ENCODE measurements at places on chromosomes 5 and 9.

GRCh38 chr9:104794070-104794469 is 30.1 kb downstream of the NIPSNAP3B start:
- no peak for DNase-seq

DNA sequence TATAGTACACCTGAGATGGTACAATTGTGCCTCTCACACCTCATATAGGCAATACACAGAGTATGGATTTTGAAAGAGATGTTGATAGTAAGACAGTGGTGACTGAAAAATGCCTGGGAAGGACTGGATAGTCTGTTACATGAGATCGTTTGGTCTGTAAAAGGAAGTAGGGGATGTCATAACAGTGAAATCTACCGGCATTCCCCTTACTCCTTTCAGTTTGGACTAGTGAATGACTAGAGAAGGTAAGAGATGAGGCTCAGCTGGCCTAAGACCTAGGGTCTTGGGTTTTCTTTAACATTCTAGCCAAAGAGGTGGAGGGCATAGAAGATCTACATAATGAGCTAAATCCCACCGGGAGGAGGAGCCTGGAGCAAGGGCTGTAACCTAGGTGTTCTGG is 8.1 kb downstream of the TAL2 start:
- DNase-seq = no peak

DNA sequence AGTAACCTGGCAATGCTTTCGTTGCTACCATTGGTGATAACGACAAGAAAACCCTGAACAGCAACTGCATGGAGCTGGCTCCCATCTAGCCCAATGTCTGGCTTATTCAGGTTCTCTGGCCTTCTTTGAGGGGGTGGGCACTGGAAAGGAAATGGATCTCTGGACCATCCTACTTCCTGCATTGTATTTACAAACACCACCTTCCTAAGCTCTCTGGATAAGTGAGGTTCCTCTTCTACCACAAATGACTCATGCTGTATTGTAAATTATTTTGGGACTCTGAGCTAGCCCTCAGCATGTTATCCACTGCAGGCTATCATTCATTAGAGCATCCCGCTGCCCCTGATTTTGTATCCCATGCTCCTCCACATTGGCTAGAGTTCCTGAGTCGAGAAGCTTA is 136.9 kb upstream of the KLF9 start:
- DNase-seq = no peak

GRCh38 chr9:13179257-13179656 is 100.2 kb downstream of the MPDZ start:
- DNase-seq = no peak

DNA sequence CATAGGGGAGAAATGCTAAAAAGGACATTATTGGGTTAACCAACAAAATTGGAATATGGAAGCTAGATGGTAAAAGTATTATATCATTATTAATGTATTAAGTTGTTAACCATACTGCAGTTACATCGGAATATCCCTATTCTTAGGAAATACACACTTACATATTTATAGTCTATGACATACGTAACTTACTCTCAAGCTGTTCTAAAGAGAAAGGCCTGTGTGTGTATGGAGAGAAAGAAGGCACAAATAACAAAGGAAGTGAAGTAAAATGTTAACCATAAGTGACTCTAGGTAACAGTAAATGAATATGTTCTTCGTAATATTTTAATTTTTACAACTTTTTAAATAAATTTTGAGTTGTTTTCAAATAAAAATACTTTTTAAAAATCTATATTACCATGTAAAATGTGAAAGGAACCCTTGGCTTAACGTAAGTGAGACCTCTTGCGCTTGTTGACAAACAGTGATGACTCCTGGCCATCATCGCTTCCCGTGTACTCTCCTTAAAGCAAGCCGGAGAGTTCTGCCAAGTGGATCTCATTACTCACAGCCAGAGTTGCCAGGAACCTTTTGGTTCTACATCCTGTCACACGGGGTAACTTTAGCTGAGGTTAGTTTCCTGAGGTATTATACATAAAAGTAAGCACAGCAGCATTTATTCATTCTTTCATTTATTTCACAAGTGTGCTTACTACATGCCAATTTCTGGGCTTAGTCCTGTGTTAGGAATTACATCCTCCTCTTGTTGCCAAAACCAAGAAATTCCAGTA is 165.4 kb downstream of the EPB41L4A start:
- no peak for DNase-seq

GRCh38 chr5:105773241-105773640 is 1897.5 kb downstream of the EFNA5 start:
- DNase-seq = no peak

DNA sequence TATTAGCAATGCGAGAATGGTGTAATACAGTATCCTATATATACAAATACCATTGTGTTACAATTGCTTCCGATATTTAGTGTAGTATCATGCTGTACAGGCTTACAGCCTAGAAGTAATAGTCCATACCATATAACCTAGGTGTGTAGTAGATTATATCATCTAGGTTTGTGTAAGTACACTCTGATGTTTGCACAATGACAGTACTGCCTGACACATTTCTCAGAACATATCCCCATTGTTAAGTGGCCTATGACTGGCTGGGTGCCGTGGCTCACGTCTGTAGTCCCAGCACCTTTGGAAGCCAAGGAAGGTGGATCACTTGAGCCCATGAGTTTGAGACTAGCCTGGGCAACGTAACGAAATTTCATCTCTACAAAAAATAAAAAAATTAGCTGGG is 124.6 kb downstream of the PAM start:
- DNase-seq = no peak

DNA sequence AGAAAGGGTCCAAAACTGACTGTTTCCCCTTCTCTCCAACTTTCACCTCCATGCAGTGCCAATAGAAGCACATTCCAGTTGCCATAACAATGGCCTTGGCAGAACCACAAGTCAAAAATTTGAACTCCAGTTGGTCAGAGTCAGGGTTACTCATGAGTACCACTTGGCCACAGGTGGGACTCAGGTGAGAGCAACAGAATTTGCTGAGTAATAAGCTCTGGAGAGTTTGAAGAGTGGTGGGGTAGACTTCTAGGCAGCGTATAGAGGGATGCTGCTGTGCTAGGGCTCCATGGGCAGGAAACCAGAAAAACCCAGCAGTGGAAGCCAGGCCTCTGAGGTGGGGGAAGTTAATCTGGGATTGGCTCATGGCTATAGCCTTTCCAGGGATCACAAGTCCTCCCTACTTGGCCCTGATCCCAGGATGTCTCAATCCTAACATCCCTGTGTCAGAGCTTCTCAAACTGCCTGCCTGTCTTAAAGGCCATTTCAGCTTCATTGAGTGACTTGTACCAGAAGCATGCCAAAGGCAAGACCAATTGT is 30.2 kb downstream of the SNX18 start:
- DNase-seq = no peak

GRCh38 chr5:168898247-168898911 is 319.2 kb upstream of the PANK3 start:
- DNase-seq = peak; percentile 0

DNA sequence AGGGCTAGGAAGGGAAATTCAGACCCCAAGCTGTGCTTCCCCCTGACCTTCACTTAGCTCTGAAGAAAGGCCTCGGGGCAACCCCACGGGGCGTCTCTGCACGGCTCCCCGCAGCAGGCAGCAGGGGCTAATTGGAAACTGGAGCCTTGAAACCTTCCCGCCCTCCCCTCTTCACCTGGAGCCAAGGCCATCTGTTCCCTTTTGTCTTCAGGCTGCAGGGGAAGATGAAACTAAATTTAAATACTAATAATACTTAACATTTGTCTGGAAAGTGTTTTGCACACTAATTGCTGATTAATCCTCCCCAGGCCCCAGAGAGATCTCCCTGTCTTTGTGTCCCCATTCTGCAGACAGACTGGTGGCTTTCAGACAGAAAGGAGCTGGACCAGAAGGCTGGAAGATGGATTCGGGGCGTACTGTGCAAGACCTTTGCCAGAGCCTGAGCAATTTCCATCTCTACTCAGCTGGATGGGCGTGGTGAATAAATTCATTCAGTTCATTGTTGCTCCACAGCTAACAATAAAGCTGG is 34.1 kb upstream of the CPLX2 start:
- peak; percentile 89 for DNase-seq

DNA sequence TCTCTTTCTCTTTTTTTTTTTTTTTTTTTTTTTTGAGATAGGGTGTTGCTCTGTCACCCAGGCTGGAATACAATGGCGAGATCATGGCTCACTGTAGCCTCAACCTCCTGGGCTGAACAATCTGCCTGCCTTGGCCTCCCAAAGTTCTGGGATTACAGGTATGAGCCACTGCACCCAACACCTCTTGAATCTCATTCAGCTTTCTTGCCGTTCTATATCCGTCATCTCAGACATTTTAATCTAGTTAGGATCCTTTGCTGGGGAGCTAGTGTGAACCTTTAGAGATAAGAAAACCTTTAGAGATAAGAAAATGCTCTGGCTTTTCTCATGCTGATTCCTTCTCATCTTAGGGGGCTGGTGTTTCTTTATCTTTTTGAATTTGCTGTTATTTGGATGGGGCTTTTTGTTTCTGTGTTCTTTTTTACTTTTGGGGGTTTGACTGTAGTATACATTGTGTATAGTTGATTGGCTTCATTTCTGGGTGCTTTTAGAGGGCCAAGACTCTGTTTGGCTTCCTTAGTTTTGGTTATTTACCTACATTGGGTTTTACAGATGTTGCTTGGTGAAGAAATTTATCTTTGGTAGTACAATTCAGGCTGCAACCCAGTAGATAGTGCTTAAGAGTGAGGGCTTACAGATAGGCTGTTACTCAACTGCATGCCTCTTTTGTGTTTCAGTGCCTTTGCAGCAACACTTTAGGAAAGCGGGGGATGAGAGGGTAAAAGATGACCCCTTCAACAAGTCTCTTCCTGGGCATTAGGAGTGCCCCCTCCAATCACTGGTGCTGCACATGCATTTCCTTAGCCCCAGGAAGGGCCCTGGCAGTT is 41.9 kb upstream of the SLC36A1 start:
- no peak for DNase-seq

GRCh38 chr9:123338710-123339665 is 17.0 kb upstream of the CRB2 start:
- no peak for DNase-seq

DNA sequence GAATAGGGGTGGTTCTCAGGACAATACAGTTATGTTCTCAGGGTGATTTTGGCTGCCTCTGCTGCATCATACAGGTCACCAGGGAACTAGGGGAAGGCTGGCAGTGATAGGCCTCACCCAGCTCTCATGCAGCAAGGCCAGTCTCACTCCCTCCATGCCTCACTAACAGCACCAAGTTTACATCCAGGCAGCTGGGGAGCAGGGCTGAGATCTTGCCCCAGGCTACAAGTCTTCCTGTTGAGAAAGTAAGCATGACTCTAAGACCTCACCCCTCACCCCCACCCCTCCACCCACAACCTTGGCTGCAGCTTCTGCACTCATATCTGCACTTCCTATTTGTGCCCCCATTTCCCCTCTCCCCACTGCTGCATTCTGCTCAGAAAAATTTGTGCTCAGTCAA is 481.2 kb downstream of the ACTL7B start:
- DNase-seq = no peak

GRCh38 chr9:110121170-110121569 is 86.8 kb downstream of the C9orf152 start:
- DNase-seq = no peak

GRCh38 chr5:17302604-17303003 is 85.2 kb downstream of the BASP1 start:
- no peak for DNase-seq

- DNase-seq = no peak
Measured at GRCh38 chr5:116885825-116886224, 311.2 kb upstream of the SEMA6A start.

GRCh38 chr5:133715616-133716015 is 103.3 kb upstream of the FSTL4 start:
- no peak for DNase-seq

DNA sequence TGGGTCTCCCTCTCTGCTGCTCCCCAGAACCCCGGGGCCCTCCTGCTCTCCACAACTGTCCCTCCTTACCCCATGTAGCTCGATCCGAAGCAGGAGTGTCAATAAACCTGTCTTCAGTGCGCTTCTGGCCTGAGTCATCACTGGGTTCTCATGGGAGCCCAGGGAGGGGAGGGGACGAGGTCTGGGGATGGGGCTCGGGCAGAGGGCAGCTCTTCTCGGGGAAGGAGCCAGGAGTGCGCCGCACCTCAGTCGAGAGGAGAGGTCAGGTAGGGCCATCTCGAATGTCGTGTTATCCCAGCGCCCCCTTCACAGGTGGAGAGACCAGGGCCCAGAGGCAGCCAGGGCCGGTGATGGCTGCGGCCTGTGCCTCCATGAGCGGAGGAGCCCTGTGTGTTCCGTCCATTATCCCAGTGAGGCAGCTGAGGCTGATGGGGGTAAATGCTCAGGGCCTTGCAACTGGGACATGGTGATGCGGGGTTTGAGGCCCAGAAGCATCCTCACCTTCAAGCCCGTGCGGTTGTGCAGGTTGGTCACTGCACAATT is 52.1 kb downstream of the LRSAM1 start:
- DNase-seq = no peak

- DNase-seq = no peak
Measured at GRCh38 chr5:117060099-117060498, 485.5 kb upstream of the SEMA6A start.
